GOT3 (cell line): ENCODE measurements at places on chromosomes 13 and 19.
A peak's percentile ranks its signal among the peaks of the same experiment; 100 is the strongest.

- DNase-seq: no peak
These were observed 60.4 kb downstream of the COL4A1 start for GRCh38 chr13:110246530-110246929.

DNA sequence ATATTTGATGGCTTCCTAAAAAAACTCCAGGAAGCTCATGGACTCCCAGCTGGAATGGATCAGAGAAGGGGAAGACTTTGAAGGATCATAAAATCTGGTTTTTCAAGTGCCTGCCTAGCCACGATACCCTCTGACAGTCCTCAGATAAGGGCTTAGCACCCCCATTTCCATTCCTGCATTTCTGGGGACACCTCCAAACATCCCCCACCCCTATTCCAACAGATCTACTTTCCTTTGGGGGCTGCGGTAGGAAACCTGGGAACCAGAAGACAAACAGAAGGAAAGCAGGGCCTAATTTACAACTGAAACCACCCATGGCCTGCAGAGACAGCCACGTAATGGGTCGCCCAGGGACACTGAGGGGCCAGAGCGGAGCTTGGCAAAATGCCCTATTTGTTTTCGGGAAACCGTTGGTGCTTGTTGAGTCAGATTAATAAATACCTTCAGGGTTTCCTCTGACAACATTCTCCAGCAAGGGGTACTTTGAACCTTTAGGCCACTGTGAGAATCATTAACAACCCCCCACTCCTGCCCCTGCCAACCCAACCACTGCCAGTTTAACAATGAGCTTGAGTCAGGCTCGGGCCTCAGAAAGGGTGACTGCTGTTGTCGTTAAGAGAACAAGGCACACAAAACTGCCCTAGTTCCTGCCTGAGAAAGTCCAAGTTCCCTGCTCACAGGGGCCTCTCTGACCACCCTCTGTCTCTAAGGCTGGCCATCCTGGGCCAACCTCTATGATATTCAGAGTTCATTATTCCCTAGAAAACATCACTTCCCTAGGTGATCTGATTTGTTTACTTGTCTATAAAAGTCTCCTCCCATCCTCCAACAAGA lies 23.5 kb downstream of the RHPN2 start:
- no peak for DNase-seq

- no peak for DNase-seq
These were observed 5.5 kb downstream of the RPL28 start for GRCh38 chr19:55391191-55391670.

DNA sequence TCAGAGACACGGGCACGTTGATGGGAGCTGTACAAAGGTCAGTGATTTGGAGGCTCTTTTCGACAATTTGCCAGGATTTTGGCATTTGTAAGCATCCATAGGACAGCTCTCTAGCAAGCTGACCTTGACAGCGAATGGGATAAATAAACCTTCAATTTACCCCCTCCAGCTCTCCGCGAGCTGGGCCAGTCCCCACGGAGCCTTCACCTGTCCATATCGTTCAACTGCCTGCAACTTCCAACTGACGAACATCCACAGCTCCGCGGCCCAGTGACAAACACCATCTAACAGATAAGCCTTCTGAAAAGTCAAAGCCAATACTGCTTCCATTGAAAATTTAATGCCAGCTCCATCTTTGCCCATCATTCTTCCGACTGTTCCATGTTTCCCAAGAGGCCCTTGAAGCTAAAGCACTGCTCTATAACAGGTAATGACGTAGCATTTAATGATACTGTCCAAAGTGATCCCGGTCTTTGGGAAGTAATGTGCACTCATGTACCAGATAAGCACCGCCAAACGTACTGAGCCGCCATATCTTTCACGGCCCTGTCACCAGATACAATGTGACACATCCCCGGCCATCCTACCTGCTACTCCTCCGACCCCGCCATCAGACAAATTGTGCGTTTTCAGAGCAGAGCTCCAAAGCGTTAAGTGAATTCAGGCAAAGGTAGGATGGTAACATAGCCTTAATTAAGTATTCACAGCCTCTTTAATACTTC lies 365.3 kb upstream of the ZNF507 start:
- no peak for DNase-seq

- no peak for DNase-seq
These were observed 10.1 kb downstream of the ZNF17 start for GRCh38 chr19:57421037-57421436.

DNA sequence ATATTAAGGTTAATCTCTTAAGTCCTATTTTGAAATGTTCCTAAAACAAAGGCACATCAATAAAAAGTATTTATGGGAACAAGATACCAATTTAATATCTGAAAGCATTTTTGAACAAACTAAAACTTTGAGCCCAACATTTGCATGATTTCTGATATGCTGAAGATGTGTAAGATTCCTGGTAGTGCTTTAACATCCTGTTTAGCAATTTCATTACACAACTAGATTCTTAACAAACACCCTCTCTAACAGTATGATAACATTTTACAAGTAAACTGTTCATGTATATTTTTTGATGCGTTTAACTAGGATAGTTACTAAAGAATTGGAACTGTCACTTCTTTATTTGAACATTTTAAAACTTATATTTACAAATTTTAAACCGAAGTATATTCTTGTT lies 63.9 kb downstream of the DACH1 start:
- no peak for DNase-seq

DNA sequence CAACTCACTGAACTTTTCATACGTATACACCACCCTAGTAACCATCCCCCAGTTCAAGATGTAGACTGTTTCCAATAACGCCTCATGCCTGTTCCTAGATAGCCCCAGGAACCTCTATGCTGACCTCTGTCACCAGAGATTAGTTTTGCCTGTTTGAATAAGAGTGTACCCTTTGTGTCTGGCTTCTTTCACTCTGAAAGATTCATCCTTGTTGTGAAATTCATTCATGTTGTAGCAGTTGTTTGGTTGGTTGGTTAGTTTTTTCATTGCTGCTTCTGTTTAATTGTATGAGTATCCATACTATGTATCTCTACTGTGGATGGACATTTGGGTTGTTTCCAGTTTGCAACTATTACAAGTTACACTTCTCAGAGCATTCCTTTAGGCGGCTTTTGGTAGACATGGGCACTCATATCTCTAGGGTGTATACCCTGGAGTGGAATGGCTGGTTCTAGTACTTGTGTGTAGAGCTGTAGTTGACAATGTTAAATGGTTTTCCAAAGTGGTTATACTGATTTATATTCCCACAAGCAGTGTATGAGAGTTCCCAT lies 1.6 kb downstream of the RNASEH2B start:
- DNase-seq: no peak

- DNase-seq: no peak
These were observed 157.4 kb downstream of the MZT1 start for GRCh38 chr13:72570019-72570418.

DNA sequence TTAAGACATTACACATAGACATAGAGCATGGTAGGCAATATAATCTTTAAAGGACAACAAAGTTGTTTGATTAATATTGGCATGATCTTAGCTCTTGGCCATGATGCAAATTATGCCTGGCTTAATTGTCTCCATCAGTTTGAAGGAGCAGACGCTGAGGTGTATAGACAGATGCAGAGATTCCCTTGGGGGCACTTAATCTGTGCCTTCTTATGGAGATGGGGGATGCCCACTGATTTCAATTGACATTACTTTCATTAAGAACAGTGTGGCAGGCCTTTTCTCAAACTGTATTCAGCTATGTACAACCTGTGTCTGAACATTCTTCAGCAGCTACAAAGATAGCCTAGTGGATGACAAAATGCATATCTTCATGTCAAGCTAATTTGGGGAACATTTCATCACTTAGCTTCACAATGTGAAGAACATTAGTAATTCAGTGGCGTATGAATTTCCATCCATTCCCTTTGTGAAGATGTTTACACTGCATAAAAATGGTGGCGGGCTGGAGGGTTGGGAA lies 85.3 kb upstream of the MYCBP2 start:
- no peak for DNase-seq

DNA sequence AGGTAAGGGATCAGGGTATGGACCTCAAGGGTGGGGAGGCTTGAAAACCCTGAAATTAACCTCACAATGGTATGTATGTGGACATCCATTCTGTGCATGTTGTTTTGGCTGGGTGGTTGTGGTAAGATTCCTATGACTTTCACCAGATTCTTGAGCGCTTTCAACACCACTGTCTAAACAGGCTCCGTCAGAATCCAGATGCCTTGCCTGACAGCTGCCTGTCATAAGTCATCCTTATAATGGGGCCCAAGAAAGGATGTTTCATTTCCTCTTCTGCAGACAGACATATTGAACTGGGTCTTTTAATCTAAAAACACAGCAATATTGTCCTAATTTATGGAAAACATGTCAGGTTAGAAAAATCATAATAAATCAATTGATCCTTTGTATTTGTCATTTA lies 41.3 kb downstream of the ALOX5AP start:
- DNase-seq: no peak

DNA sequence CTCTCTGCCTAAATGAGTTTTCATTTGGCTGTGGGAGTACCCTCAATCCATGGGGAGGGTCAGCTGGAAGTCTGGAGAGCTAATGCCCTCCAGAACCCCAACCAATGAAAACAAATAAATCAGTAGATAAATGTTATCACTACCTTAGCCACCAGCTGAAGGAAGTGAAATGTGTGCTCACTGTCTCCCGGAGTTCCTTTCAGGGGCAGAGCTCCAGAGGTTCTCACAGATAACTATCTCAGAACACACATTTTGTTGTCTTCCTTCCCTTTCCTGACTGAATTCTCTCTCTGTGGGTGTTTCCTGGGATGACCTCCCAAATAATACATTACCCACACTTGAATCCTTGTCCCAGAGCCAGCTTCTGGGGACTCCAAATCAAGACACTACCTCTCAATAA lies 779.6 kb downstream of the DIAPH3 start:
- DNase-seq: no peak

DNA sequence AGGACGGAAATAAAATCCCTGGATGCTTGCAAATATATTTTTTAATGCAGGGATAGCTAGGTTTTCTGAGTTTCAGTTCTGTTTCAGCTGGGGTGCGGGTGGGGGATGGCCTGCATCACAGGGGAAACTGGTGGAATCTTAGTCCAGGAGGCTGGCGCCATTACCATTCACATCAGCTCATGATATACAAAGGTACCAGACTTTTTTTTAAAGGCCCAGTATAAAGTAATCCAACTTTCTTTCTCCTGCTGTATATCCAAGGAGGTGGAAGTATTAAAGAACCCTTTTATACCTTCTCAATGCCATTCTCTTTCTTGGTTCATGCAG lies 343.8 kb downstream of the KCNRG start:
- DNase-seq: no peak

- DNase-seq: no peak
These were observed 38.5 kb upstream of the FGF14 start for GRCh38 chr13:102440259-102440936.

DNA sequence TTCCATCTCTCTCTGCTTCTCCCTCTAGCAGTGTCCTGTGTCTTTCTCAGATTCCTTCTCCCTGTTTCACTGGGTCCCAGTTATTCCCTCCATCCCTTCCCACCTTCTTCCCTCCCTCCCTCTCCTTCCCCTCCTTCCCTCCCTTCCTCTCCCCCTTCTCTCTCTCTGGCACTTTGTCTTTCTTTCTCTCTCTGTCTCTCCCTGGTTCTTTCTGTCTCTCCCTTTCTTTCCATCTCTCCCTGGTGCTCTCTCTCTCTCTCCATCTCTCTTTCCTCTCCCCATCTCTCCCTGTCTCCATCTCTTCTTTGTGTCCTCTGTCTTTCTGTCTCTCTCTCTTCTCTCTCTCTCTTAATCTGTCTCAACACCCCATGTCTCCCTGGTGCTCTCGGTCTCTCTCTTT lies 31.7 kb upstream of the CYP2B6 start:
- no peak for DNase-seq

GRCh38 chr19:34497112-34497805 lies 15.7 kb downstream of the WTIP start:
- no peak for DNase-seq

DNA sequence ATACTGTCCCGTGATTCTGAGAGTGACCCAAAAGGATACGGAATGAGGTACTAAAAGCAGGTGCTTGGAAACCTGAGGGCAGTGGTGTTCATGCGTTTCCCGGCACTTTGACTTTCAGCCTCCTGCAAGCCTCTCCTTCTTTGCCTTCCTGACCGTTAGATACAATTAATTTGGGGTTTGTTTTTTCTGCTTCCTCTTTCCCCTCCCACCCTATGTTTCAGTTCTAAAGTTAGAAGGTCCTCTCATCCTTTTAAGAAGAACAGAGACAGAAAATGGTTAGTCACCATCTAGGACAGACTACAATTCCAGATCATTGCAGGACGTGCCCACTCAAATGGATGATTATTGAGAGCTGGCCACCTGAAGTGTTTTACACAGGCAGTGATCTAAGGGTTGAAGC lies 1.8 kb upstream of the LILRB4 start:
- no peak for DNase-seq

GRCh38 chr13:38542601-38543000 lies 144.3 kb upstream of the FREM2 start:
- peak; percentile 3 for DNase-seq

DNA sequence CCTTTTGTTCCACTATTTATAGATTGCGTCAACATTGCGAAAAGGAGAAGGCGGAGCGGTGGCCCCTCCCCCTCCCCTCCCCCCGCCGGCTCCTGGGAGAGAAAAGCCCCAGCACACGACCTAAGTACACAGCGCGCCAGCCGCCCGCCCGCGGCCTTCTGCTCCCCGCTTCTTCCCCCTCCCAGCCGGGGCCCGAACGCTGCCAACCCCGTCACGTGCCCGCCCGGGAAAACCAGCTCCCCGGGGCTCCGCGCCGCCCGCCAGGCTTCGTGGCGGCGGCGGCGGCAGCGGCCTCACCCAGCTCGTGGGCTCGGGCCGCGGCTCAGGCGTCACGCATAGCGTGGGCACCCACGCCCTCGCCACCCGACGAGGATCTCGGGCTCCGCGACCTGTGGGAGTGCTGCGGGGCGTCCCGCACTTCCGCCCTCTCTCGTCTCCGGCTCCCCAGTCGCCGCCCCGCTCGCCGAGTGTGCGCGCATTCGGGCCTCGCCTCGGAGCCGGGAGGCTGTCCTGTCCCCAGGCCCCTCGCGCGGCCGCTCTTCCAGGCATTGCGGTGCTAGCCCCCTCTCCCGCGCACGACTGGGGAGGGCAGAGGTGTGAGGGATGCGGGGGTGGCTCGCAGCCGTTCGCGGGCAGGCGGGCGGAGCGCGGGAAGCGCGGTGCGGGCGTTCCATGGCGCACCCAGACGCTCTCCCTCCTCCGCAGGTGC lies 110.5 kb downstream of the KCNRG start:
- peak; percentile 55 for DNase-seq

DNA sequence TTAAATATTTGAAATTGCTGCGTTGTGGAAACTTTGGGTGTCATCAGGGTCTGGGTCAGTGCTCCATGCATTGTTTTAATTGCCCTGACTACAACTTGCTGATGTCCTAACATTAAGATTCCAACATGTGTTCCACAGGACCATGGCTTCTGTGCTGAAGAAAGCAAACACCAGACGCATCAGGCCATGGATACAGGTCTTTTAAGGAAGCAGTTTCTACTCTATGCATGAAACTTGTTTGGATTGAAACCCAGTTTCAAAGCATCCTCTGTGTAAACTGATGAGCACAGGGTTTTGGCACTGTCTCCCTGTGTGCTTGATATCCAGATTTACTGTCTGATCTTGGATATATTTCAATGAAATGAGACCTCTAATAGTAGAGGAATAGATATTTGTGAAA lies 328.4 kb upstream of the SLC10A2 start:
- DNase-seq: no peak
